ENCODE measurements at places on chromosomes 1 and 21.
A peak's percentile ranks its signal among the peaks of the same experiment; 100 is the strongest.

DNA sequence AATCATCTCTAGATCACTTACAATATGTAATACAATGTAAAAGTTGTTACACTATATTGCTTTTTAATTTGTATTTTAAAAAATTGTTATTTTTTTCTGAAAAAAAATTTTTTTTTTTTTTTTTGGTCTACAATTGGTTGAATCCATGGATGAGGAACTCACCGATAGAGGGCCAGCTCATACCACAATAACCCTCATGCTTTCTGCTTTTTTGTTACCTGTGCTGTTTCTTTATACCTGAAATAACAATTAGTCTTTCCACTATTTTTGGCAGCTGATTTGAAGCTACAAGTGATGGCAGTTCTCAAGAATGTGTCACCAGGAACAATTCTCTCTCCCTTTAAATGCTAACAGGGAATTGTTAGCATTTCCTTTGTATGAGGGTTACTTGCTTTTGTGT, 12.0 kb downstream of the SMG7 start:
- peak; percentile 32 for DNase-seq

GRCh38 chr21:46083791-46084561, 13.9 kb upstream of the COL6A2 start:
- no peak for DNase-seq

- no peak for DNase-seq
Observed at GRCh38 chr21:20999659-21000058, 1.4 kb downstream of the NCAM2 start.

GRCh38 chr1:81590171-81590570, 210.6 kb upstream of the ADGRL2 start:
- DNase-seq, result no peak

DNA sequence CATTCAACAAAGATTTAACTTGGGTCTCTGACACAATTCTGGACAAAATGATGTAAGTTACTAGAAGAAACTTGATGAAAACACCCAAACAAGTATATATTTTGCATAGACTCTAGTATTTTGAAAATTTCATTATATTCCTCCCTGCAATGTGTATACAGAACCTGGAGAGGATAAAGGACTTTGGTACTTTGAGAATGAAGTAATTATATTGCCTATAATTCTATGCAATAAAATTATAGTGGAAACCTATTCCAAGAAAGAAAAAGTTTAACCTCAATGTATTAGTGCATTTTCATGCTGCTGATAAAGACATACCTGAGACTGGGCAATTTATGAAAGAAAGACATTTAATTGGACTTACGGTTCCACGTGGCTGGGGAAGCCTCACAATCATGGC, 1146.1 kb downstream of the KCNT2 start:
- DNase-seq, result no peak

DNA sequence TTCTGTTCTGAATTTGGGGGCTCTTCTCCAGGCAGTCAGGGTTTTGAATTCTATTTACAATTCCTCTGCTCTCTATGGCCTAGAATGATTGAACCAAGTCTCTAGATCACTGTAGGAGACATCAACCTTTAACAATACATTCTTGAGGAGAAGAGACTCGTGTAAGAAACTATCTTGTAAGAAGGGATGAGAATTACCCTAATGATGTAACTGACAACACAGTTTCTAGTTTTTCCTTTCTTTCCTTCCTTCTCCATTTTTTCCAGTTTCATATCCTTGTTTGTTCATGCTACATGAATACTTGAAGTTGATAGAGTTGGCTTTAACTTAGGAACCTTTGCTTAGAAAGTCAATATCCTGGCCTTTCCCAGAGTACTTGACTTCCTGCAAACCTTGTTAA, 1.3 kb upstream of the ATP1A1 start:
- no peak for DNase-seq

GRCh38 chr1:240004086-240004749, 87.5 kb upstream of the FMN2 start:
- DNase-seq, result no peak

All from NT2/D1 (cell line).